ENCODE measurements at places on chromosomes 4 and X. TPM values are rescaled to one million over a fixed set of nuclear protein-coding genes. Genes with fewer than 3 reads are reported as not detected.

TMPRSS11E gene
- total RNA-seq = 0.29 TPM

S100G gene
- total RNA-seq = not detected

EXOC1L gene
- total RNA-seq = not detected

GLOD5 gene
- total RNA-seq = not detected

TCEAL9 gene
- total RNA-seq = 96.4 TPM
